ENCODE measurements at places on chromosomes 2 and 18. TPM values are rescaled to one million over a fixed set of nuclear protein-coding genes. Genes with fewer than 3 reads are reported as not detected.

ROCK1 gene
- 16.8 TPM for total RNA-seq

GRCh38 chr18:79597831-79598632 is 81.6 kb upstream of the CTDP1 start:
- no peak for ATAC-seq

DNA sequence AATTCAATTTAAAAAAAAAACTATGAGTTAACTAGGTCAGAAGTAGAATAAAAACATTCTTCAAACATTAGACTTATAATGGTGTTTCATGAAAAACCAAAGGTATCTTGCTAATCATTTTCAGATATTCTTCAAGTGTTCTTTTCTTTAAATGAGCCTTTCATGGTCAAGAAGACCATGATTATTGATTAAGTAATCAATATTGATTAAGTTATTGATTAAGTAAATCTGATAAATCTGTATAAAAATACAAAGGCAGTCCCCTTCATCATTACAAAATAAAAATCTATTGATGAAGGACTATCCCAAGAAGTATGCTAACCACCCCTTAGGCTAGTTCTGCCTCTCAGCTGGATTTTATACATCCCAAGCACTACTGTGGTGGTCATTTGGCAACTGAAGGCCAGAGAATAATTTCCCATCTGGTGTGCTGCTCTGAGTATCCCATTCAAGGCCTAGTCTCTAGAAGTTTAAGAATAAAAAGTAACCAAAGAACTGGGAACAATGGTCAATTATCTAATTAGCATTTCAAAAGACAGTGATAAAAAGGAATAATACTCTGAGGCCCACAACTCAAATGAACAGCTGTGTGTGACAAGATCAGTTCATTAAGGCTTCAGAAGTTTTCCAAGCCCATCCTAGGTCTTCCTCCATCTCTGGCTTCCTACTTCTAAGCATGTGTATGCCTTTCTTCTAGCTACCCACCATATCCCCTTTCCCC is 63.5 kb downstream of the TCF4 start:
- ATAC-seq = no peak

GRCh38 chr18:45059695-45060094 is 379.0 kb downstream of the SETBP1 start:
- ATAC-seq = peak; percentile 89

GRCh38 chr2:47741637-47742036 is 41.3 kb upstream of the MSH6 start:
- ATAC-seq = no peak

DNA sequence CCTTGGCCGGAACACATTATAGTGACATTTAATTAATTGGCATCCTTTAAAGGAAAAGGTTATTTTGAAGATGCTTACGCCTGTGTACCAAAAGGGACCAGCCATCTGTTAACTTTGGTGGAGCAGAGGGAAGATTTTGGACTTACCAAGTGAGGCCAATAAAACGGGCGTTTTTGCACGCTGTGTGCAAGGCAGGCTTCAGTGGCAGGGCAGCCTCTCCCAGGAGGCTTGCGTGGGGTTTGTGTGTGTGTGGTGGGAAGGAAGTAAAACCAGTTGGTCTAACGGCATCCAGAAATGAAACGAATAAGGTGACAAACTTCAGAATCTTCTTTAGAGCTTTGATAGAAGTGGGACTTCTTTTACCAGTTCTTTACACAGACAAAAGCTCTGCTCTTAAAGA is 191.7 kb downstream of the PRKCE start:
- no peak for ATAC-seq

DNA sequence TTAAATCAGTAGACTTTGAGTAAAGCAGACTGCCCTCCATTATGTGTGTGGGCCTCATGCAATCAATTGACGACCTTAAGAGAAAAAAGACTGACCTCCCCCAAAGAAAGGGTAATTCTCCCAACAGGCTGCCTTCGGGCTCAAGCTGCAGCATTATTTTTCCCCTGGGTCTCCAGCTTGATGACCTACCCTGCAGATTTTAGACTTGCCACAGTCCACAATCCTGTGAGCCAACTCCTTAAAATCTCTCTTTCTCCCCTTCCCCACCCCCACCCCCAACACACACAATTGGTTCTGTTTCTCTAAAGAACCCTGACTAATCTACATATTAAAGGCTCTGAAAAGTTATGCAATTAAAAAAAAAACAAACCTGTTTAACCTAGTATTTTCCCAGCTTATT is 89.4 kb downstream of the RNF152 start:
- ATAC-seq = no peak

DNA sequence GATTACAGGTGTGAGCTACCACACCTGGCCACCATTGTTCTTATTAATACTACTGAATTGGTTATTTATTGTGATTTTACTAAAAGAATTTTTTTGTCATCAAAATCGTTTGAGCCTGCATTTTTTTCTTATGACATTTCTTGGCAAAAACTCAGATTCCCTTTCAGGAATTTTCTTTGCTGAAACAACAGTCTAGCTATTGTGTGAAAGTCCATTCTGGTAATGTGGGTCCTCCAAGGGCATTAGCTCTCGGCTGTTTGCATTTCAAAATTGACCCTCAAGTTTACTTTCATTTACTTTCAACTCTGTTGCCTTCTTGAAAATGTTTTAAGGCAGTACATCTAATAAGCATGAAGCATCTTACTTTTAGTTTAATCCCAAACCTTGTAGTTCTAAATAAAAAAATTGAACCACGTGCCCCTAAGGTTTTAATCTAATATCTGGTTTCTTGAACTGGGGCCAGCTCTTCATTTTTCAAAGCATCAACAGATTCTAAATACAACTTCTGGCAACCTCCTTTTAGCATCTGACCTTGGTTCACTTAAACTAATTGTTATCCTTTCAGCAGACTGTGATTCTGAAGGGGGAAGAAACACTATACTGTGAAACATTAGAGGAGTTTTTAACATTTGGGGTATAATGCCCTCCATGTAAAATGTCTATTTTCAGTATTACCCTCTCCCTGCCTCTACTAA is 325.2 kb upstream of the RAB12 start:
- no peak for ATAC-seq
